ENCODE measurements at places on chromosomes 6 and 20.

DNA sequence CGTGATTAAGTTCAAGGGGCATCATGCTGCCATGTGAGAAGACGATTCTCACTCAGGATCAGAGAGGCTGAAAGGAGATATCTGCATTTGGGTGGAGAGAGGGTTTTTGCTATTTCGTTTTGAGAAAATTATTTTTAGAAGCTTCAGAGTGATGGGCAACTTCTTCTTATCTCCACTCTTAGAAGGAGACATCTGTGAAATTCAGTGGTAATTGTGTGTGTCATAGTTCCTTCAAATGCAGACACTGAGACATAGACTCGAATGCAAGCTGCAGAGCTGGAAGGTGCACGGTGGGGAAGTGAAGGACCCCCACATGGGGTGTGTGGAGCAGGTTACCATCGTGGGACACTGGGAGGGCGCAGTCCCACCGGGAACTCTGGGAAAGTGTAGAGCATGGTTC, 116.8 kb downstream of the PRND start:
- no peak for DNase-seq

- no peak for DNase-seq
These were observed 98.3 kb downstream of the TIAM2 start for GRCh38 chr6:155093430-155093829.

- DNase-seq: no peak
These were observed 170.2 kb downstream of the ZDHHC14 start for GRCh38 chr6:157551041-157551832.

- peak; percentile 92 for DNase-seq
These were observed at the start of gene PYGB for GRCh38 chr20:25247956-25248785. Gene PYGB, plus strand, starts transcription at chr20:25248085. Its CDS starts 94 bp downstream, at chr20:25248179.

- DNase-seq: no peak
These were observed 46.8 kb downstream of the PANK2 start for GRCh38 chr20:3935956-3936340.

GRCh38 chr20:23879811-23880374, 345 bp upstream of the CST5 start:
- no peak for DNase-seq

DNA sequence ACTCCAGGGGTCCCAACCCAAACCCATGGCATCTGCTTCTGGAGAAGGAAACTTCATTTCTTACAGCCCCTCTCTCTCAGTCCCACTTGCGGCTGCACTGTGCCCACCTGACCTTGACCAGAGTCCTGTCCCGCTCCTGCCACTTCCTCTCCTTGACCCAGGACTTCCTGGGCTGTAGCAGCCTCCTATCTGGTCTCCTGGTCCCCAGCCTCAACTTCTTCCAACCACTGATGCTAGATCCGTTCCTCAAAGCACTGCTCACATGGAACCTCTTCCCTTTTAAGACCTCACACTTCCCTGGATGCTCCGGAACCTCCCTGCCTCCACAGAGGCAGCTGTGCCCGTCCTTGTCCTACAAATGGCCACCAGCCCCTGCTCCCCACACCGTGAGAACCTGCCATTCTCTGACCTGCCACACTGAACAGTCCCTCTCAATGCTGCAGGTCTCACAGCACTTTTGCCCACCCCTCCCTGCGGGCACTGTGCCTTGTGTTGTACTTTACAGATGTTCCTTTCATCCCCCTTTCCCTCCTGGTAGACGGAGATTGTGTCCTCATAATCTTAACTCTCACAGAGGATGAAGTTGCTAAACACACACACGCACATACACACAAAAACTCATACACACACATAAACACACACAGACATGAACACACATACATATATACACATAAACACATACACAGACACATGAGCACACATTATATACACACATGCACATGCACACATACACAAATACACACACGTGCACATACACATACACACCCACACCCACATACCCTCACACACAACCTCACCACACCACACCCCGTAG, 59.6 kb upstream of the NXT1 start:
- no peak for DNase-seq

- DNase-seq: no peak
These were observed 100.4 kb upstream of the MLN start for GRCh38 chr6:33904050-33904746.

- no peak for DNase-seq
These were observed 207.9 kb downstream of the SAMD5 start for GRCh38 chr6:147716434-147716833.

DNA sequence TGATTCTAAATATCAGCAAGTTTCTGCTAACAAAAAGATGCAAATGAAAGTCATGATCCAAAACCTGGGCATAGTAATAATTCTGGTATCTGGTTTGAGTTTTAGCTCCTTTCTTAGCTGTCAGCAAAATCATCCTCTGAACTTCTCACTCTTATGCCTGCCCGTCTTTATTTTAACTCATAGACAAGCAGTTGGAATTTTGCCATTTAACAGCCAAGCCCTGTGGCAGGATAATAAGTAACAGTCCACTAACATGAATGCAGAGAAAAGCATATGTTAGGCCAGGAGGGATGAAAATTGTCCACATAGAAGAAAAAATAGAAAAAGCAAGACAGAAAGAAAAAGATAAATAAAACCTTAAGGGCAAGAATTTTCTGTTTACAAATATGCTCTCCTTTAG, 170.0 kb upstream of the LAMA2 start:
- DNase-seq: no peak

DNA sequence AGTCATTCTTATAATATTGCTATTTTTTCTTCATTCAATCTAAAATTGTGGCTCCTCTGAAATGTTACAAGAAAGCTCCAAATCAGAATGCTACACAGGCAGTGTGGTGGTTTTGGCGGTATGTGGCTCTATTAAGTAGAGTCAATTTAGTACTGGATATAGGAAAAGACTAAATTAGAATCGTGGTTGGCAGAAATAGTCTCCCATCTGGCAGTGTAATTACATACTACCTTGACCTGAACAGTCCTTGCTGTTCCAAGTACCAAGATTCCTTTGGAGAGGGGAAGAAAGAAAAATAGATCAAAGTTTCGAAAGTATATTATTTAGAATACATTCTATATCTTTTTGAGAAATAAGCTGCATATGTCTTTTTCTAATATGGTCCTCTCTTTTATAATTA, 78.2 kb downstream of the C6orf118 start:
- DNase-seq: no peak

DNA sequence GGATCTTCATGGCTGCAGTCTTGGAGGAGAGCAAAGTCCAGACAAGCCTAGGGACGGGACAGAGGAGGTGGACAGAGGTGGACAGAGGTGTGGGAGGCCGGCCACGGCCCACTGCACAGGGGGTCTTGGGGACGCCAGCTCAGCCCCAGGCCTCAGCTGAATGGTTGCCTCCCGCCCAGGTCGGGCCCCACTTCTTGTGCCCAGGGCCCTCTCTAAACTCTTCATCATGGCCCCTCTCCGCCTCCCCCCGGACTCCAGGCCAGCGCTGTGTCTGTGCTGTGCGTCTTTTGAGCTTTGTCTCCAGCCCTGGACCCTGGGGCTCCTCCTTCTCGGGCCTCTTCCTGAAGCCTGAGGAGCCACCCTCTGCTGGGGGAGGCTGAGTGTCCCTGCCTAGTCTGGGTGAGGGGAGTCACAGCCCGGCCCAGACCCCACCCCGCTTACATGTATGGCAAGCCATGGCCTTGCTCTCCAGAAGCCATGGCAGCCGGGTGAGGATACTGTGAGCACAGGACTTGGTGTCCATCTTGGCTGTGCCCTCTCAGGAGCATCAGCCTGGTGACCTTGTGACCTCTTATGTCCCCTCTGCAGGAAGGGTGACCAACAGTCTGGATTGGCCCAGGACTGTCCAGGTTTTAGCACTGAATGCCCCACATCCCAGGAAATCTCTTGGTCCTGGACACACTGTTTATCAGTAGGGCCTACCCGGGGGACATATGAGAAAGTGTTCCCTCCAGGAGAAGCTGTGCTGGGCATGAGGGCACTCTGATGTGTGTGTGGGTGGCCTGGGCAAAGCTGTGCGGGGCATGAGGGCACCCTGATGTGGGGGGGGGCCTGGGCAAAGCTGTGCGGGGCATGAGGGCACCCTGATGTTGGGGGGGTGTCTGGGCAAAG, 9.4 kb upstream of the NPBWR2 start:
- no peak for DNase-seq

DNA sequence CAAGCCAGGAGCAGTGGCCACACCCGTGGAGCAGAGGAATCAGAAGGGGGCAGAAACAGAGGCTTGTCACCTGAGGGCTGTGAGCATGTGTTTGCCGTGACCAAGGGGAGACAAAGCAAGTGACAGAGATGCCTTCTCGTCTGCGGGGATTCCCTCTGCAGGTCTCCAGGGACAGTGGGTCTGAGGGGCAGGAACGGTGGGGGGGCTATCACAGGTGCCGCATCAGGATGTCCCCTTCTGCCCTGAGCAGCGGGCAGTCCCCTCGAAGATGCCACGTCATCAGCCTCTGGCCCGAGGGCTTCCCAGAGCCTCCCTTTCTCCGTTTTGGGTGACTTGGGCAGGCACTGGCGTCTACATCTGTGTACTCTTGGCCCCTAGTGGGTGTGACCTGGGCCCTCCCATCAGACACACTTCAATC, 338.7 kb downstream of the PREX1 start:
- DNase-seq: no peak

DNA sequence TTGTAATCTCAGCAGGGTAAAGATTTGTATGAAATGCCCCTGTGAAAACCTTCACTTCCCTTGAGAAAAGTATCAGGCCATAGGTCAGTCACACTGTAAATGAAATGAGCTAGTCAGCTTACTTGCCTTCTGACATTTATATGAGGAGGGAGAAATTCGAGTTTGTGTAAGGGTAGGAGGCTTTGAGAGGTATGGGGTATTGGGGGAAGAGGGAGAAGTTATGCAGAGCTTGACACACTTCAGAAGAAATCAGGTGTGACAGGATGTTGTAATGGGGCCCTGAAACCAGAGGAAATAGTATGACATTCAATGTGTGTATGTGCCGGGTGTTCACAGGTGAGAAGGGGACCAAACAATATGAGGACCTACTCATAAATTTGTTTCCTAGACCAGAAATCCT, 64.2 kb upstream of the CCN6 start:
- DNase-seq: no peak

GRCh38 chr6:52579006-52579660, 2.3 kb upstream of the TRAM2 start:
- DNase-seq: no peak

DNA sequence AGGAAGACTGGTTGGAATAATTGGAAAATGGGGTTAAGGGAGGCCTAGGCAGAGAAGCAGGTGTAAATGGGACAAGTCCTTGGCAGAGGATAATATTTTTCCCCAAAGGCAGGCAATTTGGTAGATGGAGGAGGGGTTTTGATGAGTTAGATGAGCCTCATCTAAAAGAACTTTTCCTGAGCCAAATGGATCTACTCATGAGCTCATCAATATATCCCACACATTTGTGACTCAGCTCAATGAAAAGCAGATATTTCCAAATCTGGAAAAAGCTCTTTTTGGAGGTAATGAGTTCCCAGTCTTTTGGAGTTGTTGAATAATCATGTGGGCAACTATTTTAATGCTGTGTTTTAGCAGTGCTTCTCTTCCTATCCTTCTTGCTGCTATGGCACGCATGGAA, 685.5 kb upstream of the CITED2 start:
- DNase-seq: no peak

DNA sequence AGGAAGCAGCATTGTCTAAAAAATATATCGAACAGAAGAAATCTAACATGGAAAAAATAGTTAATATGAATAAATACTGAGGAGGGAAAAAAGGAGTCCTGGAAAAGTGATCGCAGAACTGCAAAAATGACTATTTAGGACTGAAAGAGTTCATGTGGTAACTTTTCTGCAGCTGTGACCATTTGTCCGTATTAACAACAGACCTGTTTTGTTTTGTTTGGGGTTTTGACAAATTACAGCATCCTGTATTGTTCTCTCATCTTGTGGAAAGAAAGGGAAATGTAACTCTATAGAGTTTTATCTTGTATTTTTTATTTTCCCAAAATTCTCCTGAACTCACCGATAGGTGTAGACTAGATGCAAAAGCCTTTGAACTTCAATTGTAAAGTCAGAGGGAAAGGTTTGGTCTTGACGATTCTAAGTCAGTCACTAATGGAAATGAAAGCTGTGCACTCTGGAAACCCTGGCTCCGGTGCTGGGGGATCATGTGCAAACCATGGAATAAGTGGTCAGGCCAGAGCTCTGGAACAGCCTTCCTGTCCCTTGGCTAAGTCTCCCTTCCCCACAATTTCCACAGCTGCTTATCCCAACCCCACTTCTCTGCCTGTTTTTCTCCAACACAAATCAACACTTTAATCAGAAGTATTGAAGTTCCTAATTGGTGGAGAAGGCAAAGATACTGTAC, 51.2 kb upstream of the MARCKS start:
- no peak for DNase-seq

GRCh38 chr6:135438907-135439535, 58.5 kb downstream of the AHI1 start:
- DNase-seq: peak; percentile 49

DNA sequence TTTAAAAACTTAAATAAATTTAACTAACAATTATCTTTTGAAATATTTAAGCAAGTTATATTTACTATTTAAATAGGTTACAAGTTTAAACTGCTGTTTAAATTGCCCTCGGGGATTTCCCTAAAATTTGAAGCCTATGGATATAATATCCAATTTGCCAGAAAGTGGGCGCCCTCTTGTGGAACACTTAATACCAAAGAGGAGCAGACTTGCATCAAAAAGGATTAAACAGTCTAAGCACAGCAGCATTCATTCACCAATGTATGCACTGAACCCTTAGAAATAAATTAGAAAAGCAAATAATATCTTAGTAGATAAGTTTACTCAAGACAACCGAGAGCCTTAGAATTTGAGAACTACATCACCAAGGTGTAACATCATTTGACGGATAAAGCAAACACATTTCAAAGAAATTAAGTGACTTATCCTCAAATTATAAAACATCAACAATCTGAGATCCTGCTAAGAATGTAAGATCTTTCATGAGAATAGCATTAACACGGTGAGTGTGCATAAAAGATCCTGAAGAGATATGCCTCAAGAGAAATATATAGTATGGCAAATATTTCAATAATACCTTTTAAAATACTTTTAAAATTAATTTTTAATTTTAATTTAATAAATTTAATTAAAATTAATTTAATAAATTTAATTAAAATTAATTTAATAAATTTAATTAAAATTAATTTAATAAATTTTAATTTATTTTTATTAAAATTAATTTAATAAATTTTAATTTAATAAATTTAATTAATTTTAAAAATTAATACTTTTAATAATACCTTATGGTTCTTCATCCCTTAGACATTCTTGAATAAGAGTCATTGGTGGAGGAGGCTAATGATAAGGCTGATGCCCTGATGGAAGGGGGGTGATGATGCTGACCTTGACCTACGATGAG, 11.5 kb upstream of the MEP1A start:
- DNase-seq: peak; percentile 76

DNA sequence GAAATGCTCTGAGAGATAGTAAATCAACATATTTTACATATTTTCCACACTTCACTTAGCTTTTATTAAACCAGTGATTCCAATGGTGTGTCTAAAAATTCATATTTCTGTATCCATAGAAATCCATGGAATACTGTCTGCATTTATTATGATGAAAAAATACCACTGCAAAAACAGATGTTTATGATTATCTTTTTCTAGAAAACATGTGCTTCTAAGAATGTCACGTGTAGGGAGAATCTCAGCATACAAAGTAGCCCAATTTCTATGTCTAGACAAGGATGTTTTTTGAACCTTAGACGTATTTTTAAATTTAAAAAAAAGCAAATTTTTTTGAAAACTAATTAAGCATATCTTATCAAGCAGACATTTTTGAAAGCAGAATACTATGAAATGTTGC, 622.4 kb downstream of the TENT5A start:
- no peak for DNase-seq

- no peak for DNase-seq
These were observed 369.4 kb downstream of the BMP2 start for GRCh38 chr20:7136886-7137285.

GRCh38 chr6:134003542-134003951, 48.9 kb downstream of the SLC2A12 start:
- DNase-seq: no peak
